ENCODE measurements at places on chromosomes 16 and 17. TPM values are rescaled to one million over a fixed set of nuclear protein-coding genes. Genes with fewer than 3 reads are reported as not detected.
A peak's percentile ranks its signal among the peaks of the same experiment; 100 is the strongest.

Gene CMTM4
- total RNA-seq = 49.4 TPM

Gene NOL11
- 97.2 TPM for total RNA-seq

Gene CRHR1
- total RNA-seq = 0.56 TPM

- peaks cover 4% of the 10 kb centered on the region for H3K4me1 ChIP-seq
- DNase-seq = no peak
- peak overlapping the region; percentile 85 for H3K4me3 ChIP-seq
- no peak overlapping the region for H3K27ac ChIP-seq
- peaks cover 13% of the 10 kb centered on the region for H3K36me3 ChIP-seq
Observed at GRCh38 chr16:81036751-81037350, 1.2 kb downstream of the ATMIN start.

- no peak for DNase-seq
- H3K27me3 ChIP-seq = no peaks in the 10 kb centered on the region
- H3K27ac ChIP-seq = no peak overlapping the region
- H3K4me1 ChIP-seq = no peaks in the 10 kb centered on the region
Observed at GRCh38 chr17:65851965-65852736, 290.7 kb upstream of the AXIN2 start.

GRCh38 chr17:58083491-58084316, 485 bp downstream of the DYNLL2 start:
- H3K27ac ChIP-seq = peak overlapping the region; percentile 67
- H3K4me1 ChIP-seq = peaks cover 24% of the 10 kb centered on the region
- no peaks in the 10 kb centered on the region for H3K27me3 ChIP-seq
- peak; percentile 58 for DNase-seq
- peak overlapping the region; percentile 78 for H3K4me3 ChIP-seq
- peaks cover 12% of the 10 kb centered on the region for H3K36me3 ChIP-seq

Data from H1 (cell line).